ENCODE measurements at places on chromosomes 2 and 18.

- no peak for DNase-seq
Measured at GRCh38 chr2:168705534-168706470, 96.6 kb upstream of the NOSTRIN start.

DNA sequence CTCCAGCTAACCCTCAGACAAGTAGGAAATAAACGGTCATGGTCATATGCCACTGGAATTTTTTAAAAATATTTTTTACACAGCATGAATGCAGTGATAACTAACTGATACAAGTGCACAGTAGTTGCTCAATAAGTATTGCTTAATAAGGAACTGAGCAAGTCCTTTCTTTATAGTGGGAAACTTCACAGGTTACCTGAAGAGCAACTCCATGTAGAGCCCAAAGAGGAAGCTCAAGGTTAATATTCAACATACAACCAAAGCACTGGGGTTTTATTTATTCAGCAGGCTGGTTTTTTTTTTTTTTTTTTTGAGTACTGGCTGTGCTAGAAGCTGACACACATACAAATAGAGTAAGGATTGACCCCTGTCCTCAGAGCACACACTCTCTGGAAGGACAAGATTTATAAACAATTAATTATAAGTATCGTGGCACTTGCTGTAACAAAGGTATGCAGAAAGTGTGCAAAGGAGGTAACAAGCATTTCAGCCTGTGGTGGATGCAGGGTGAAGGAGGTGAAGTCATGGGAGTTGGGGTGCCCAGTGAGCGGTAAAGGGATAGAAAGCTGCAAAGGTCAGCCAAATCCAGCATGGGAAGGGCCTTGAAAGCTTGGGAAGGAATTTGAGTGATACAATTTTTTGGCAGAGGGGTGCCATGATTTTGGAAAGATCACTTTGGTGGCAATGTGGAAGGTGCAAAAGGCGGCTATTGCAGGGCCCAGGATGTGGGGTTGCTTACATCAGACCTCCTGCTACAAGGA is 52.7 kb downstream of the ATOH8 start:
- DNase-seq, result no peak

- no peak for DNase-seq
Measured at GRCh38 chr2:43462866-43463641, 132.8 kb downstream of the THADA start.

DNA sequence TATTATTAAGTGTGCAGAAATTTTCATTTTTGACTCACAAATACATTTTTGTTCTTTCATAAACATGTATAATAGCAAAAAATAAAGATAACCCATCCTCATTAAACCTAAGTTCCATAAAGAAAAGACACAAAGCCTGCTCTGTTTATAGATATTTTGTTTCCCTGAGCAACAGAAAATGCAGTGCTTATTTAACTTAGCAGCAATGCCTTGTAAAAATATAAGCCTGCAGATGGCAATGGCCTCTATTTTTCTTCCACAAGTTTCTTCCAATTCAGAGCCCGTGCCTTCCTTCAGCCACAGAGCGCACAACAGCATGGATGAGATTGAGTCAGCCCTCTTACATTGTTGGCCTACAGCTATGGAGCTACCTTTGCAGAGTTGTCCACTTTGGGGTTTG is 43.6 kb downstream of the PKP4 start:
- no peak for DNase-seq

DNA sequence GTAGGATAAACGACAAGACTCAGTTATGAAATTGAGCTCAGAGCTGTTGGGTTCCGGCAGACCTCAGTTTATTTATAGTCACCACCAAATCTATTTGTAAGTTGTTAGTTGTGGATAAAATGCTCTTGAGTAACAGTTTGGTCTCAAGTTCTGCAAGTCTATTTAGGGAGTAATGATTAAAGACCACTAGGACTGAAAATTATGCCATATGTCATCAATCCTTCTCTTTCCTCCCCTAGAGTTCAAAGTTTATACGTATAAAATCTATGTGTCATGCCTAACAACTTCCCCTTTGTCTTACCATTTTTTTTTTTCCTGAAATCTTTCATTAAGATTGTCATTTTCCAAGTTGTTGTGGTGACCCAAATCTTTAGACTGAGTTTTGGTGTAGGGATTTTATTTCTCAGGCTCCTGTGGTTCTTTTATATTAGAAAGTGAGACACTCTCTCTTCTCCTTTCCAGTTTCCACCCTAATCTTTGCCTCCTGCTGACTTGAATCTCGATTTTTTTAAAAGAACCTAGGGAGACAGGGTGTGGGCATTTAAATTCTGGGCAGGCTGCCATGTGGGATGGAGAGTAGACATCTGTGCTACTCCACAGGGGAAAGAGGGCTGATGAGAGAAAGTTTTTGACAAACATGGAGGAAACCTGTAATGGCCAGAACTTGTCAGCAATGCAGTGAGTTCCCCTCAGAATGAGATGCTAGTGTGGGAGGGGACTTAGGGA is 51.0 kb downstream of the LAMA3 start:
- DNase-seq, result no peak

- DNase-seq, result no peak
Measured at GRCh38 chr2:96499061-96499960, 5.8 kb downstream of the NEURL3 start.

- DNase-seq, result peak; percentile 71
Measured at GRCh38 chr18:79856119-79857007, 58.6 kb downstream of the KCNG2 start.

- no peak for DNase-seq
Measured at GRCh38 chr2:158688721-158689120, 106.4 kb upstream of the DAPL1 start.

DNA sequence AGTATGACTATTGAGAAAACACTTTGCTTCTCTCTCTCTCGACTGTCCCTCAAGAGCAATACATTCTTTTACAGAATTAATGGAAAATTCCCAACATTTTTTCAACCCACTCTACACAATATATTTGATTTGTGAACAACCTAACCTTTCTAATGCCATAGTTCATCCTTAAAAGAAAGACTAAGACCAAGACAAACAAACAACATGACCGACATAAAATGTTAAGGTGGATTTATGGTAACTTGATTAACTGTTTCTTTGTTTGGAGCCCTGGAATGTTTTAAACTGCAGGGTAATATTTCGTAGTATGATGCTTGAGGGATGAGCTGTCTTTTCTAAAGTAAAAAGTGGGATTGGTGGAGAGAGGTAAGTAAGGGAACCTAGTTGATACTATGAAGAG is 738.2 kb downstream of the MBD2 start:
- DNase-seq, result no peak

GRCh38 chr2:4515871-4516761 is 812.7 kb downstream of the DCDC2C start:
- DNase-seq, result no peak

DNA sequence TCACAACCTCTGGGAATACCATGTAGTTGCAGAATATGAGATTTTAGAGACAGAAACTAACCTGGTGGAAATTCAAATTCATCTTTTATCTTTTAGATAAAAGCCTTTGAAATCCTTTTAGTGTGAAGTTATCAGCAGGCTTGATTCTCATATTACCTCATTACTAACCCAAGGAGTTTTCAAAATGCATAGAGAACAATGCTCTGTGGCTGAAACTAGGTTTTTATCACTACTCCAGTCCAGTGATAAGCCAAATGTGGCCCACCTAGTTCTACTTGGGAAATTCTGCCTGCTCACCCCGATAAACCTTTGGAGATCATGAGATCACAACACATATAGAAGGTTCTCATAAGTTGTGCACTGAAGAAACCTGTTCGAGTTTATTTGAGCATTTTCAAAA is 121.7 kb downstream of the MMADHC start:
- no peak for DNase-seq

- no peak for DNase-seq
Measured at GRCh38 chr2:236976266-236977062, 109.2 kb upstream of the COPS8 start.

DNA sequence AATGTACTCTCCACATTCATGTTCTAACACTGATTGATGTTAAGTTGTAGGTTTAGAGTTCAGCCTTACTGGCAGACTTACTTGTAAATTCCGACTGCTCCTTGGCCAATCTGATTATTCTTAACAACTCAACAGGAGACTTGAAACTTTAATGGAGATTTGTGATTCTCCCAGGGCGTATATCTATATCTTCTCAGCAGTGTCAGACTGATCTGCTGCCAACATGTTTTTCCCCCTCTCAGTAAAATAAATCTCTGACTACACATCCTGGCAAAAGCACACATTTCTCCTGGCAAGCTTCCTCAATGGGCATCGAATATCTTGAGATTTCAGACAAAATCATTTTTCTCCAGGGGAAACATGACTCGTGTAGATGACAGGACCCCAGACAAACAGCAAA is 1041.2 kb downstream of the DPP10 start:
- no peak for DNase-seq

- no peak for DNase-seq
Measured at GRCh38 chr2:158776231-158776630, 18.9 kb upstream of the DAPL1 start.

GRCh38 chr18:199214-199613 is 40.9 kb downstream of the USP14 start:
- DNase-seq, result no peak

DNA sequence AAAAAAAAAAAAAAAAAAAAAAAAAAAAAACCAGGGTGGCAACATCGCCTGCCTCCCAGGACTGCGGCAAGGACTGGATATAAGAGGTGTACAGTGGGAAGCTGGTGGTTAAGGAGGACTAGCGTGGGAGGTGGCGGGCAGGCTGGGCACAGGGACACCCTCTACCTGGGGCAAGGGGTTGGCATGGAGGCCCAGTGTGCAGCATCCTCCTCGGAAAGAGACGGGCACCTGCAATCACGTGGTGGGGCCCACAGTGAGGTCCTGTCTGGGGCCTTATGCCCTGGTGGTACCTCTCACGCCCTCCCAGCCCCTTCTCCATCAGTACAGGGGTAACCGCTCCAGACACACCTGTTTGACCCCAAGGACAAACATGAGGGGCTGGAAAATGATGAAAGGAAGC is 27.9 kb downstream of the PXDN start:
- DNase-seq, result no peak

DNA sequence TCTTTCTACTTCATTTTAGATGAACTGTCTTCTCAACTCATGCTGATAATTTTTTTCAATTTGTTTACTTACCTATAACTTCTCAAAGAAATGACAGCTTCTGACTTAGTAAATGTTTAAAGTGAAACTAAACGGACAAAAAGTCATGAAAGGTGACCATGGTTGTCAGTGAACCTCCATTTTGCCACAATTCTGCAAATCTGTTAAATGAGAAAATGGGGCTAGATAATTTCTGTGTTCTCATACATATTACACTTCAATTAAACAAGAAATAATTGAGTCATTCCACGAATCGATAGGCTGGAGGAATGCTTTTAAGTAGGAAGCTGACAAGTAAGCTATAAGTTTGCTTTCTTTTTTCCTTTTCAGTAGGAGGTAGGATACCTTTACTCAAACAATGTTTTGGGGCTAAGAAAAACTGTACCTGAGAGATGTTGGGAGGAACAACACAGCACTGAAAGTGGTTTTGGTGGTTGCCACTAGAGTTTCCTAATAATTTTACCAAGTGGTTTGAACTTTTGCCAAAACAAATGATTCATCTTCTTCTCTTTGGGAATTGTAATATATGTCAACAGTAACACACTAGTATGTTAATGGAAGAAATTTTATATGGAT is 17.1 kb downstream of the DYNAP start:
- DNase-seq, result no peak

- DNase-seq, result no peak
Measured at GRCh38 chr18:74831571-74832250, 234.0 kb downstream of the ZNF407 start.

GRCh38 chr2:180507028-180507427 is 473.4 kb upstream of the UBE2E3 start:
- no peak for DNase-seq

- DNase-seq, result no peak
Measured at GRCh38 chr2:98768384-98769113, 37.6 kb upstream of the MGAT4A start.

GRCh38 chr2:88180605-88181240 is 10.6 kb downstream of the THNSL2 start:
- no peak for DNase-seq

GRCh38 chr2:166238176-166238575 is 110.4 kb upstream of the SCN1A start:
- DNase-seq, result no peak

- no peak for DNase-seq
Measured at GRCh38 chr2:34949316-34949715, 1350.2 kb upstream of the FAM98A start.

DNA sequence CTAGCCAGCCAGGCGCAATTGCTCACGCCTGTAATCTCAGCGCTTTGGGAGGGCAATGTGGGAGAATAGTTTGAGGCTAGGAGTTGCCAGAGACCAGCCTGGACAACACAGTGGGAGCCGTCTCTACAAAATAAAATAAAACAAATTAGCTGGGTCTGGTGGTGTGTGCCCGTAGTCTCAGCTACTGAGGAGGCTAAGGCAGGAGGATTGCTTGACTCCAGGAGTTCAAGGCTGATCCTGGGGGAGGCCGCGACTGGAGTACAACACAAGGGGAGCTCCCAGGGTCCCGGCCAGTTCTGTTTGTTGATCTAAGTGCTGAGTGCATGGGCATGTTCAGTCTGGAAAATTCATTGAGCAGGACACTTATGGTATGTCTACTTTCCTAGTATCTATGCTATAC is 2.6 kb downstream of the ST3GAL5 start:
- DNase-seq, result no peak

DNA sequence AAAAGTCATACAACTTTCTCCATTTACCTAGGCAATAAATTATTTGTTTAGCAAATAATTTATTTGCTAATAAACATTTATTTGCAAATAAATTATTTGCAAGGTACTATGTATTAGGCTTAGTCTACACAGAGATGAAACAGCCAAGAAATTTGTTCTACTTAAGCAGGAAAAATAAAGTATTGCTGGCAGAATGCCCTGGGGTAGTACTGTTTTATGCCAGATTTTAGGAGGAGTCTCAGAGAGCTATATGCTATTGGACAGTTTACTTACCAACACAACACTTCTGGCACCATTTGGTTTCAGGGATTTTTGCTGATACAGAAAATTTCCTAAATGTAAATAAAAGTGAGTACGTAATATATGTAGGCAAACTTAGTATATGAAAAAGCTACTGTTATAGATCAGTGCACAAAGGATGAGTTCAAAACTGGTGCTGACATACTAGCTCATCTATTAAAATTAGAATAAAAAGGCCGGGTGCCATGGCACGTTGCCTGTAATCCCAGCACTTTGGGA is 23.2 kb upstream of the CDKL4 start:
- no peak for DNase-seq

DNA sequence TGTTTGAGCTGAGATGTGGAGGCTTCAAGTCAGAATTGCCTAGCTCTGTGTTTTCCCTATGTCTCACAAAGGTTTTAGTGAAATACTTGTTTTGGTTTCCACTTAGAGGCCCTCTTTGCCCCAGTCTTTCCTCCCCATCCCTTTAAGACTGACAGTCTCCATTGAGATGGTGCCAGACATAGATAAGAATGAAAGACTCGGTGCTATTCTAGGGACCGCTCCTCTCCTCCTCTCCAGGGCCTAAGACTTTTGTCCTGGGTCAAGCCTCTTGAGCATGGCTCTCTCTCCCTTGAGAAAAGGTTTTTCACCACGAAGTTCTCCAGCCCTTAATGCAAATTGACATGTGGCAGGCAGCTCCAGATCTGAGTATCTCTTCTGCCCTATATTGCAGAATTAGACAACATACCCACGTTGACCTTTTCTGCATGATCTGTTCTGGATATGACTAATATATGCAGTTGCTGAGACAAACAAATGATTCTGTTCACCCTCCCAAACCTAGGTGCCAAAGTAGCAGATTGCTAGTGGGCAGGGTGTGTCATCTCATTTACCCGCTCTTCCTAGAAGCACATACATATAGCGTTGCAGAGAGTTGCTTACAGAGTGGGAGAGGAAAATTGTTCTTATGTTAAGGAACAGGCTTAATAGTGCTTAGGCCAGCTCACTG is 47.5 kb upstream of the ACSL3 start:
- no peak for DNase-seq
